Forelimb muscle (tissue), 1 donor: ENCODE measurements at places on chromosomes 7 and 10. TPM values are rescaled to one million over a fixed set of nuclear protein-coding genes. Genes with fewer than 3 reads are reported as not detected.

- DNase-seq = no peak
These were observed 62.6 kb downstream of the RBM20 start for GRCh38 chr10:110706690-110707098.

DNA sequence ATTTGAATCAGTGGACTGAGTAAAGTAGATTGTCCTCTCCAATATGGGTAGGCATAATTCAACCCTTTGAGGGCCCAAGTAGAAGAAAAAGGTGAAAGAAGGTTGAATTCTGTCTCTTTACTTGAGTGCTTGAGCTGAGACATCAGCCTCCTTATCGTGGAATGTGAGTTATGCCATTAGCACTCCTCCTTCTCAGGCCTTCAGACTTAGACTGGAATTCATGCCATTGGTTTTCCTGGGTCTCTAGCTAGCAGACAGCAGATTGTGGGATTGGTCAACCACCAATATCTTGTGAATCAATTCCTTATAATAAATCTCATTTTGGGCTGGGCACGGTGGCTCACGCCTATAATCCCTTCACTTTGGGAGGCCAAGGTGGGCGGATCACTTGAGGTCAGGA is 89.2 kb downstream of the CUL2 start:
- no peak for DNase-seq

DNA sequence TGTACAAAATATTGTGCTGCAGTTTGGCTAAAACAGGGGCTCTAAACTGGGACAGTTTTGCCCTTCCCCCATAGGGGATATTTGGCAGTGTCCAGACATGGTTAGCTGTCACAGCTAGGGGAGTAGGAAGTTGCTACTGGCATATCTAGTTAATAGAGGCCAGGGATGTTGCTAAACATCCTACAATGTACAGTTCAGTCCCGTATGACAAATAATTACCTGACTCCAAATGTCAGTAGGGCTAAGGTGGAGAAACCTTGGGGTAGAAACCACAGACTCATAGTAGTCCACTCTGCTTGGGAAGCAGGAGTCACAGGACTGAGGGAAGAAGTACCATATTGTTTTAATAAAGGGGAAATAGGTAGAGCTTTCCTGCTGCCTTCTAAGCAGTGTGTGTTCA is 39.8 kb downstream of the WBP1L start:
- no peak for DNase-seq

Gene GNGT1
- not detected for polyA plus RNA-seq

Gene TRPV5
- 0.15 TPM for polyA plus RNA-seq

Gene ITGB8
- 3.9 TPM for polyA plus RNA-seq

GRCh38 chr10:105611244-105611798 is 970.2 kb downstream of the SORCS3 start:
- no peak for DNase-seq

Gene BLNK
- 1.8 TPM for polyA plus RNA-seq

GRCh38 chr10:5442065-5442989 is 30.0 kb downstream of the NET1 start:
- DNase-seq = no peak

DNA sequence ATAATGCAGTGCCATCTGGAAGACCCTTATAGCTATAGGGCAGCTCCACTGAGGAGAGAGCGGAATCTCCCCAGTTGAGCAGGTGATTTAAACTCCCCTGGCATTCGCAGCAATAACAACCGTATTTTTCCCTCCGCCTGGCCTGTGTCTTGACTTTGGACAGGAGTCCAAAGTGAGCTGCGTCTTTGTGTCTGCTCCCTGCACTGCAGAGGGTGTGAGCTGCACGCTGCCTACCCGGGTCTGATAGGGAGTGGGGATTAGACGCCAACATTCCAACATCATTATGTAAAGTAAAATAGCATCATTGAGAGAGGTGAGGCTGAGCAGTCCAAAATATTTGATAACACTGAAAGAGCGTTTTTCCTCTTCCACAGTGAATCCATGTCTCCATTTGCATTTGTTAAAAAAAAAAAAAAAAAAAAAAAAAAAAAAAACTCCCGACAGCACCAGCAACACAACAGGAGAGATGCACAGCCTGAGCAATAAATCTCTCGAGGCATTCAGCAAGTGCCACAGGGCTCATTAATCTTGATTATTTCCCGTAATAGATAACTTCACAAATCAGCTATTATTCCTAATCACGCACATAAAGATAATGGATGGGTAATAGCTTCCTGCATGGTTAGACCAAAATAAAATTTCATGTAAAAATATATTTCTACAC is 68.6 kb downstream of the CELF2 start:
- no peak for DNase-seq
